SW480 (cell line): ENCODE measurements at places on chromosomes 7 and 10.

DNA sequence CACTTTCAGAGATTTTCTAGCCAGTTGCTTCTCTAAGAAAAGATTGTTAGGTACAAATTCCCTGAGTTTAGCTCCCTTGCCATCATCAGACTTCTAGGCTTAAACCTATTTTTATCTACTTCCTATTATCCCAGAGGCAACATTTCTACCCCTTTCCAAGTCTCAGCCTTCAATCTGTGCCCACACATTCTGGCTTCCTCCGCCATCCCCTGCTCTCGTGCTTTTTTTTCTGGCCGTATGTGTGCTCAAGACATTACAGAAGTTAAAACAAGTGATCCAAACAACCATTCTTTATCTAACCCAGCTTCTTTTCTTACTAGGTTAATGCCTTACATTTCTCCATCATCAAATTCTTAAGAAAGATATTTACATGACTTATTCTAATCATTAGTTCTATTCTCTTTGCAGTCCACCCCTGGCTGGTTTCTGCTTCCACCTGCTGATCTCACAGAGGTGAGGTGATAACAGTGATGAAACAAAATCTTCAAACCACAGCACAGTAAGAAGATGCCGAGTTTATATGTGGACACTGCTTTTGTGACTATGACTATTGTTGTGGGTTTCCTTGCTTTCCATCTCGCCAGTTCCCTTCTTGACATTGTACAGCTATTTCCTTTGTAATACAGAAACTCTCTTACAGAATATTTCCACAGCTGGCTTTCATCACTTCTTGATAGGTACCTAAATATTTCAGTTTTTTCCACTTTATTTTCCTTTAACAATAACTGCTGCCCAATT lies 18.3 kb upstream of the CDK6 start:
- DNase-seq, result no peak

- peak; percentile 53 for DNase-seq
Observed at GRCh38 chr7:154913638-154914307, 89.2 kb downstream of the PAXIP1 start.

DNA sequence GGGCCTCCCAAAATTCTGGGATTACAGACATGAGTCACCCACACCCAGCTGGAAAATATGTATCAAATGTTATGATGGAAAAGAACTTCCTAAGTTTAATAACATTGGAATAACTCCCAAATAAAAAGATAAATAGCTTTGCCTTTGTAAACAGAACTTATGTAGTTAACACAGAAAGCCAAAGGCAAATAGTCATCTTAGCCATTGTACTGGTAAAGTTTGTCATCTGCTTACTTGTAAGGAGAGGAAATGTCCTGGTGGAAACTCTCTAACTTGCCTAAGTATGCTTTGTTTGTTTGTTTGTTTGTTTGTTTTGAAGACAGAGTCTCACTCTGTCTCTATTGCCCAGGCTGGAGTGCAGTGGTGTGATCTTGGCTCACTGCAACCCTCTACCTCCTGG lies 23.8 kb upstream of the TPST1 start:
- DNase-seq, result no peak

DNA sequence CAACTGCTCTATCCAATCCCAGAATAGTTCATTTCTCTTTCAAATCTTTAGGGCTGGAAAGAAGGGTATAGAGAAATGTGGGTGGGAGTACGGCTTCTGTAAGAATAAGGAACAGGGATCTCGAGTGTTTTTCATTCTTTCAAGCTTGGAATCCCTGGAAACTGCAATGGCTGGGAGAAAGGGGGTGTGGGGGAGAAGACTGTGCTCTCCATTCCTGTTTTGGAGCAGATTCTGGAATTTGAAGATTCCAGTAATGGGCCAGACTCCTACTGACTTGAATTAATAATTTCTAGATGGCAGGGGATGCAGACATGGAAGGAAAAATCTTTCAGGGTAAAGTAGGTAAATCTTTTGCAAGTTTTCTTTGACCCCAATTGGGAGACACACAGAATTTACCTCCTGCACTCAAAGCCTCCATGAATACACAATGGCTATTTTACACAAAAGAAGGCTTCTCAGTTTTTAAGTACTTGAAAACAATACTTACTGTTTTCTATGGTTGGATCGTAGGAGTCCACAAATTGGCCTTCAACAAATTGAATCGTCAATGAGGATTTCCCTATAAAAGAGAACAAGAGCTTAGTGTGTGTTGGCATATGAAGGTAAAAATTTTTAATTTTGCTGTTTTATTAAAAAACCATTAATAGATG lies 29.1 kb downstream of the RHEB start:
- no peak for DNase-seq

DNA sequence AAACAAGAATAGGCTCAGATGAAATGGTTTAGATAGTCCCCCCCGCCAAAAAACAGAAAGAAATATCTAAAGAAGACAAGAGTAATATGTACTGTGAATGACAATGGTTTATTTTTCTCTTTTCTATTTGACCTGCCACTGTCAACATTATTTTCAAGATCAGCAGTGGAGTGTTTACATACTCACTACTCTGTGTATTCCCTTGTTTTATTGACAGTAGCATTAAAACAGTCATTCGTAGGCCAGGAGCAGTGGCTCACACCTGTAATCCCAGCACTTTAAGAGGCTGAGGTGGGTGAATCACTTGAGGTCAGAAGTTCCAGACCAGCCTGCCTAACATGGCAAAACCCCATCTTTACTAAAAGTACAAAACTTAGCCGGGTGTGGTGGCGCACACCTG lies 245.3 kb upstream of the SLC26A5 start:
- no peak for DNase-seq

DNA sequence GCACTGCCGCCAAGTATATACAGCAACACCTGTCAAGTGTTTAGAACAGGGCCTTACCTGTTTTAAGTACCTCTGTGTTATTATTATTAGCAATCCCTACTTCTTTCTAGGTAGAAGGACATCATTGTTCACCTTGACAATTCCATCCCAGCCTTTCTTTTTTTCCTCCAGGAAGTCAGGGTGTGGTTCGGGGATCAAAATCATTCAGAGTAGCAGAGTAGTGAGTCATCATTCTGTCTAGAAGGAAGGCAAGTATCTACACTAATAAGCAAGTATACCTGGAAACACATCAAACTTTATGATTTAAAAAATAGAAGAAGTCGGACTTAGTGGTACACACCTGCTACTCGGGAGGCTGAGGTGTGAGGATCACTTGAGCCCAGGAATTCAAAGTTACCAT lies 25.5 kb upstream of the CAPZA2 start:
- peak; percentile 63 for DNase-seq

DNA sequence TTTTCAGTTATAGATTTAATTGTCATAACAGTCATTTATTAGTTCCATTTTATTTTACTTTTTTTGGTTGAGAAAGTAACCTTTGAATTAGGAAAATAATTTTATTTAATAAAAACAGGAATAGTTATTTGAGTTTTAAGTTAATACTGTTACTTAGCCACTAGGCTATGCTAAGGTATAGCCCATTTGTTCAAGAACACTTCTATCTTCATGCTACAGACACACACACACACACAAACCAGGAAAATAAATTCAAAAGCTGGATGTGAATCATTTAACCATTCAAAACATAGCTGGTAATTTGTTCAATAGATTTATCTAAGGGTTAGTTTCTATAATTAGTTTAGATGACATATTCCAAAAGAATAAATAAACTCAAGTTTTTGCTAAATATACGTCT lies 148.4 kb downstream of the RNF133 start:
- no peak for DNase-seq

GRCh38 chr10:101123085-101123814 lies 7.8 kb upstream of the TLX1 start:
- DNase-seq, result peak; percentile 13

DNA sequence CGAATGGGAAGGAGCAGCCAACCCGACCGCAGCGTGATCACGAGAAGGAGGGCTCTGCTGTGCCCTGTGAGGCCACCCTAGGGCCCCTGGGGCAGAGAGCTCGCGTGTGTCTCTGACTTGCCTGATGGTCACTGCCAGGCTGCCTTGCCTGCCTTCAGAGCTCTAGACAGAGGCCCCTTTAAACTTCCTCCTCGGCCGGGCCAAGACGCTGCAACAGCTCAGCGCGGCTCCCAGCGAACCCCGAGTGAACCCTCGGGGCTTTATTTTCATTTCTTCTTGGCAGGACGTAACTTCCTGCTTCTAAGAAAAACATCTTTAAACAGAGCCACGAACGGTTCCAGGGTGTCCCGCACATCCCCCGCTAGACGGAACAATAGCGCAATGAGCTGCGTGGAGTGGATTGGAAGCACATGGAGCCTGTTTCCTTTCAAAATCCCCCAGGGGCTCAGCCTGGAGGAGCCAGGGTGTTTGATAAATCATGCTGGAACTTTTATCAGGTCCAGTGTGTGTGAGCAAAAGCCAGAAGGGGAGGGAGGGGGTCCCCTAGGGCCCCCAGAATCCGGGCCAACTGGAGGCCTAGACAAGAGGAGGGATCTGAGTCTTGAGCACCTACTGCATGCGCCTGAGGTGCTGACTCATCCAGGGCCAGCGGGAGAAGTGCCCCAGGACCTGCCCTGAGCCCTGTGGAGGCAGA lies 134.1 kb upstream of the GDF10 start:
- DNase-seq, result no peak

DNA sequence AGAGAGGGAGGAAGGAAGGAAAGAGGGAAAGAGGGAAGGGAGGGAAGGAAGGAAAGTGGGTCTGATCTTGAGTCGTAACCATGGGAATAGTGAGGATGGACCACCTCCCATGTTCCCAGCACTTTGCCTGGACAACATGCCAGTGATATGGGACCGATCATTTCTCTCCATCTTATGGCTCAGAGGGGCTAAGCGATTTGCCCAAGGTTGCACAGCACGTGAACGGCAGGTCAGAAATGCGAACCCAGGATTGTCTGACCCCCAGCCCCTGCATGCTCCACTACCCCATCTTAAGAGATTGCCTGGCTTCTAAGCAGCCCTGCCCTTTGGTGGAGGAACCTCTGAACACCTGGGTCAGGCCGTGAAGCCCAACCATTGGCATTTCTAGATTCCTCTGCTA lies 109.0 kb upstream of the CARD11 start:
- DNase-seq, result no peak

DNA sequence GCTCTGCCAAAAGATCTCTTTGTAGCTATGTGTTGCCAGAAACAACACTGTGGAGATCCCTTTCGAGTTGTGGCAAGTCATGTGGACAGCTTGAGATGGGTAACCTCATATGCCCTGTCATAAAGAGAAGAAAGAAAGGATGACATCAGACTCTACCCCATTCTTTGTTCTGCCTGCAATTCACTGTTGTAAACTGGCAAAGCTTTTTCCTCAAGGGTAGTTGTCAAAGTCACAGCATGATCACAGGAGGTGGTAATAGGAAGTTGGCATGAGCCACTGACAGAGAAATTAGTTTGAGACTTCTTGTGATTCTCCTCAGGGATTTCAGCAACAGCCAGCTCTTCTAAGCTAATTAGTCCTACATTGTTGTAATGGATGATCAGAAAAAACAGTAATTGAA lies 19.4 kb upstream of the MINDY3 start:
- DNase-seq, result no peak
